ENCODE measurements at places on chromosomes 2 and 18.
A peak's percentile ranks its signal among the peaks of the same experiment; 100 is the strongest.

DNA sequence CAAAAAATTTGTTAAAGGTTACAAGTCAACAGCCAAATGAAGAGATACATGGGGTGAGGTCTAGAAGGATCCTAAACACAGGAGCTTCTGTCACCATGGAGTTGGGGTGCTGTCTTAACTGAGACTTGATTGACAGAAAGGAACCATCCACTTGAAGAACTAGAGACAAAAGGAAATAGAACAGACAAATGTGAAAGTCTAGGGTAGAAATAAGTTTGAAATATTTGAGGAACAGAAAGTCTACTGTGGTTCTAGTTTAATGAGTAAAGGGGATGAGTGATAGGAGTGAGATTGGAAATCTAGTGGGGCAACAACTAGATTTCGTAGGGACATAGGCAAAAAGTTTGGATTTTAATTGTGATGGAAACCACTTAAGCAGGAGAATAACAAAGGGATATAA lies 18.7 kb downstream of the RBBP8 start:
- no peak for DNase-seq

- no peak for DNase-seq
These were observed 360.3 kb downstream of the CLIP4 start for GRCh38 chr2:29475499-29475898.

DNA sequence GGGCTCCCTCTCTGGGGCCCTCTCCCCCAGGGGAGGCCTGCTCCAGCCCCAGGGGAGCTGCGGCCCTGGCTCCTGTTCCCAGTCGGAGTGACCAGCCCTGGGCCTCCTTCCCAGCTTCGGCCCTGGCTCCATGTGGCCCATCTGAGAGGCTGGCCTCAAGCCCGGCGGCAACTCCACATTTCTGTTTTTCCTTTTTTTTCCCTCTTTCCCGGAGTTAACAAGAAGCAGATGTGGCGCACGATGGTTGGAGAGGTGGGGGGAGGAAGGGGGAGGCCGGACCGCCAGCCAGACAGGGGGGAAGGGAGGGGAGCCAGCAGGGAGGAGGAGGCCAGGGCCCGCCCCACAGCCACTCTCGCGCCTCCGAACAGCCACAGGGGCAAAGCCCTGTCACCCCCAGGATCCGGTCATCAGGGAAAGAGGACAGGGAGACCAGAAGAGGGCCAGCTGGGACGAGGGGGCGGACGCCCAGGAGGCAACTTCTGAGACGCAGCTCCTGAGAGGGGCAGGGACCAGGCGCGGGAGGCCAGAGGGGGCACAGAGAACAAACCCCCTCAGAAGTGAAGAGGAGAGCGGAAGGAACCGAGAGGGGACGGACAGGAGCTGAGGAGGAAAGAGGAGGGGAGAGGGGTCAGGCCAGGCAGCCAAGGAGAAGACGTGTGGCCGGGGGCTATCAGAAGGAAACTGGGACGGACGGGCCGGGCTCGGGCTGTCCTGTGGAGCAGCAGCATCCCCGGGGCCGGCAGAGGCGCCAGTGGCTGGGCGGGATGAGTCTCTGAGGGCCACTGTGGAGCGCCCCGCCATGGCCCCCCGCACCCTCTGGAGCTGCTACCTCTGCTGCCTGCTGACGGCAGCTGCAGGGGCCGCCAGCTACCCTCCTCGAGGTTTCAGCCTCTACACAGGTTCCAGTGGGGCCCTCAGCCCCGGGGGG lies at the start of gene EMILIN1:
EMILIN1 (plus strand) TSS at position 349 of the 928 bp plus-strand sequence; CDS start at position 800, 451 bp downstream.
- no peak for DNase-seq

DNA sequence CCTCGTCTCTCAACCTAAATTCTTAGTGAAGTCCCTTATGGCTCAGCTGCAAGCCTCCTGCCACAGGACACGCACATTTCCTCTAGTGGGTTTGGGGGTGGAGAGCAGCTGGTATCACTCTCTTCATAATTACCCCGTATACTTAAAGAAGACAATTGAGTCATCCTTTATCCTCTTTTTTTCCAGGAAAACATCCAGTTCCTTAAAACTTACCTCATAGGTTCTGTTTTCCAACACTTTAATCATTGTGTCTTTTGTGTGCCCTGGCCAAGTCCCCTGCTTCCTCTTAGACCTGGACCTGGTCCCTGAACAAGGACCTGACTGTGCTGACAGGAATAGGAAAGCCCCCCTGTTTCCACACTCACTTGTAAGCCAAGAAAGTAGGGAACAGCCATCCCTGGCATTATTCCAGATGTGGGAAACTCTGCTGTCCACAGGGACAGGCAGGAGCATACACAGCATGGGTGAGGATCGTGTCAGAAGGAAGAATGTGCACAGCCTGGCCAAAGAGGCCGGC lies 42.3 kb upstream of the MYO1B start:
- DNase-seq, result no peak

GRCh38 chr2:16285813-16286510 lies 345.6 kb downstream of the MYCN start:
- no peak for DNase-seq

- no peak for DNase-seq
These were observed 27.7 kb upstream of the DSC3 start for GRCh38 chr18:31070206-31070605.

DNA sequence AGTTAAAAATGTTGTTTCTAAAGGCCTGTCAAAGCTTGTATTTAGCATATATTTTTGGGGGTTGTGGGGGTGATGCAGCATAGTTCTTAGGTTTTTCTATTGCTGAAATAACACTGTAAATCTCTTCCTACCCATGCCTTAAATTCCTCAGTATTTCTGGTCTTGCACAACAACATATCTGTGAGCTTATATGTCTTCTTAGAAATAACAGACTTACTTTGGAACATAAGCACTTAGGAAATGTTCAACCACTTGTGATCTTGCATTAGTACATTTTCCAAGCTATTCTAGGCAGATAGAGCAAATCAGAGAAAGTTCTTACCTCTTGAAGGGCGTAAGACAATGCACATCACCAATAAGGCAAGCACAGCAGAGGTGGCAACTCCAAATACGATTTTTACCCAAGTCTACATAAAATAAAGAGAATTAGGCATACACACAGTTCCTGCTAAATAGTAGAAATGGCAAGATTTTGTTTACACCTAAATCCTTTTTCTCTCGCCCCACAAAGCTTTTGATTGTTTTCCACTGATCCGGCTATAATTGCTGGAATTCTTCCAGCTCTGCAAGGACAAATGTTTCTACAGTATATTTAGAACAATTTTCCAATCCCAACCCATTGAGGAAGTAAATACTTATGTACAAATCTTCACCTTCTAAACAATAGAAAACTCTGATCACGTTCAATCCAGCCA lies 512 bp downstream of the FAP start:
- DNase-seq, result no peak

- DNase-seq, result peak; percentile 19
These were observed 15.5 kb upstream of the METTL21A start for GRCh38 chr2:207640661-207641060.

GRCh38 chr2:186466743-186467142 lies 19.3 kb upstream of the ZC3H15 start:
- DNase-seq, result no peak

Measured in NCI-H2171 (cell line).